ENCODE measurements at places on chromosomes 16 and 17. TPM values are rescaled to one million over a fixed set of nuclear protein-coding genes. Genes with fewer than 3 reads are reported as not detected.

DNA sequence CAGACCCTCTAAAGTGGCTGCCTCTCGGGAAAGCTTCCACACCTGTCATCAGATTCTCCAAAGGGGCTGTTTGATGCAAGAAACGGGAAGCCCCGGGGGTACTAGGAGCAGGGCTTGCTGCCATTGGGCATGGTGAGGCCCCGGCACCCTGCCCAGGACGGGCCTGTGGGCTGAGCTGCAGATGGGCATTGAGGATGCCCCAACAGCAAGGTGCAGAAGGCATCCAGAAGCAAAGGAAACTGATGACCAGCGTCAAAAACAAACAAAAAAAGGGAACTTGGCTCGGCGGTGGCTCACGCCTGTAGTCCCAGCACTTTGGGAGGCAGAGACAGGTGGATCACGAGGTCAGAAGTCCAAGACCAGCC is 1.5 kb upstream of the LIMD2 start:
- DNase-seq = no peak

DNA sequence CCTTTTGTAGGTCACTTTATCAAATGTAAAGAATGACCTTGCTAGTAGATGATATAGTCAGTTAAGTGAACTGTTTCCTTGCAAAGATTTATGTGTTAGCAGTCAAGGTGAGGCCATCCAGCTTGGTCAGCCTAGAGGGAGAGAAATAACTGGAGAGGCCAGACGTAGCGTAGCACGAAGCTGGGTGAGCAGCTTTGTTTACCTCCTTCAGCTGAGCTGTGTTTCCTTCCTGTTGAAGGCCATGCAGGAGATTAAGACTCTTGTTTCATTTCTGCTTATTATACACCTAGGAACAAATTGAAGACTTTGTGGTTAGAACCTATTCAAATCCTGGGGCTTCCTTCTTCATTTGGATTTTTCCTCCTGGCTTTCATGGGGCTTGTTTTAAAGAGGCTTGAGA is 267.1 kb downstream of the PHKB start:
- no peak for DNase-seq

DNA sequence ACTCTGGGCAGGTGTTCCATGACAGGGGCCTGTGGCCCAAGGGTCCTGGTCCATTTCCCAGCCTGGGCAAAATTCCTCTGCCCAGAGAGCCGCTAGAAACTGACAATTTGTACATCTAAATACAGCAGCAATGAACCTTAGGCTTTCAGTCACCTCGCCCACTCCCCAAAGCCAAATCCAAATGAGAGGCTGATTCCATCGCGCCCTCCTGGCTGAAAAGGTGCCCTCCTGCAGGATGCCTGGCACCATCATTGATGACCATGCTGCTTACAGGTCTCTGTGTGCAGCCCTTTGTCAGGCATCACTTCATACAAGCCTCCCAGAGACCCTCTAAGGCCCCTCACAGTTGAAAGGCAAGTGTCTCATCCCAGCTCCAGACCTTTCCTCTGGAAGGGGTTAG is 114.7 kb downstream of the C16orf78 start:
- DNase-seq = no peak

The ODAD4 gene
- total RNA-seq = 0.20 TPM

- no peak for DNase-seq
Measured at GRCh38 chr17:2816688-2817087, 20.4 kb downstream of the RAP1GAP2 start.

The LRRC75A gene
- 5.4 TPM for total RNA-seq

The ST6GALNAC1 gene
- 12.7 TPM for total RNA-seq

DNA sequence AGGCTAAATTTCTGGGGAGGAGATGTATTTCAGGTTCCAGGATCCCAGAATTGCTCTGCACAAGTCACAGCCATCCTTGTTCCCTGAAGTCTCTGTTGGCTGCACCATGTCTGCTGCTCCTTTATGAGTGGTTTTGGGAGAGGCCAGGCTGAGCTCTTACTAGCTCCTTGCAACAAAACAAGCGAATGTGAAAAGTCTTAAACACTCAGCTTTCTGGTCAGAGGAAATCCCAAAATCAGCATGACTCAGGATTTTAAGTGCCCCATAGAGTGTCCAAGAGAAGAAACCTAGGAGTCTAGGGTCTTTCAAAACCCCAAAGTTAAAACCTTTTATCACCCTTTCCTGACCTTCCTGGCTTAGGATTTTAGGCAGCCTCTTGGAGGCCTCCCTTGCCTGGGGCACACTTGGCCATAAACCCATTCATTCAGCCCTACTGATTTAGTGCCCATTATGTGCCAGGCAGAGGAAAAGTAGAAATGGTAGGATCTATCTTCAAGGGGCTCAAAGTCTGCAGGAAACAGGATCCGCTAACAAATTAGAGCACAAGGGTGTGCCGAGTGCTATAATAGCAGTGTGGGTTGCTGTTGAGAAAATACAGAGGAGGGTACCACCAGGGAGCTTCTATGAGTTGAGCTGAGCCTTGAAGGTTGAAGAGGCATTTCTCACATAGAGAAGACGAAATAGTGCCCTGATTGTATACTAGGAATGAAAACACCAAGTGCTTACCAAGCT is 36.9 kb downstream of the SOST start:
- no peak for DNase-seq

GRCh38 chr16:86882586-86883280 is 304.4 kb downstream of the FOXL1 start:
- DNase-seq = no peak
